Heart right ventricle (tissue), 16 donors: ENCODE measurements at places on chromosomes 5 and 9. TPM values are rescaled to one million over a fixed set of nuclear protein-coding genes. Genes with fewer than 3 reads are reported as not detected.

The CARTPT gene
- total RNA-seq, result not detected

The FBXL7 gene
- 23.7 TPM for total RNA-seq

The LECT2 gene
- not detected for total RNA-seq

The TOPORS gene
- total RNA-seq, result 8.9 TPM

The SYK gene
- total RNA-seq, result 4.1 TPM

The PCDH1 gene
- total RNA-seq, result 18.0 TPM

GRCh38 chr5:66344544-66344943 lies 200.4 kb downstream of the SREK1 start:
- DNase-seq, result no peak

DNA sequence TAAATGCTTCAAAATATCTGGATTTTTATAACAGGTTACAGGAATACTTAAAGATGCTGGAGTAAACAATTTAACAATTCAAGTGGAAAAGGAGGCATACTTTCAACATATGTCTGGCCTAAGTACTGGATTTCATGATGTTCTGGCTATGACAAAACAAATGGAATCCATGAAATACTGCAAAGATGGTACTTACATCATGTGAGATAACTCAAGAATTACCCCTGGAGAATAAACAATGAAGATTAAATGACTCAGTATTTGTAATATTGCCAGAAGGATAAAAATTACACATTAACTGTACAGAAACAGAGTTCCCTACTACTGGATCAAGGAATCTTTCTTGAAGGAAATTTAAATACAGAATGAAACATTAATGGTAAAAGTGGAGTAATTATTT lies 35.6 kb downstream of the SLC30A5 start:
- no peak for DNase-seq

DNA sequence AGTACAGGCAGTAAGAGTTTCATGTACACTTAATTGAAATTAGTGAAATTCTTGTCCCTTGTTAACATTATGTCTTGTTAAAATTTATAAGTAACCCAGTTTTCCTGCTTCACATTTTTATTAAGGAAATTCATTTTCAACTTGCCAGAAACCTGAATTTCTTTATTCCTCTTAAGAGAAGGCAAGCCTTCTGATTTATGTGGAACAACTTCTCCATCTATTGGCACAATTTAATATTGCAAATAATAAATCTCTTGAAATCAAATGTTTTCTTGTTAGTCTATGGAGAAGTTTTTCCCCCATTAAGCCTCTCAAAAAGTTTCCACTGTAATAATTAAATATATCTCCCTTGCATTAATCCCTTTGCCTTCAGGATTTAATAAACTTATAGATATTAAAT lies 33.8 kb upstream of the ACO1 start:
- no peak for DNase-seq

- DNase-seq, result no peak
These were observed 5.6 kb upstream of the APC start for GRCh38 chr5:112732131-112732530.

DNA sequence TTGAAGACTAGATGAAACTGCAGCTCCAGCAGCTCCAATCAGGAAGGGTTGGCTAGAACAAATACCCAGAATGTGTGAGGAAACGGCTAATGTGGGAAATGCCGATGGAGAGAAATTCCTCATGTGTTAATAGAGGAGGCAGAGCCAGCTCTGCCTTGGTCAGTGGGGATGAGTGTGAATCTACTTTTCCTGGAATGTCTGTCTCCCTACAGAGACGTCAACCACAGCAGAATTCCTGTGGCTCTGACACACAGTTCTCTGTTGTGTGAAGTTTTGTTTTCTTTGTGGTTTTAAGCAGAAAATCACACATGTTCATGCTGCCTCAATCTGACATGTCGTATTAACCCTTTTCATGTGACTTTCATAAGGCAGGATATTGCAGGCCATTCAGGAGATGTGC lies 476.6 kb upstream of the WWC1 start:
- DNase-seq, result no peak

DNA sequence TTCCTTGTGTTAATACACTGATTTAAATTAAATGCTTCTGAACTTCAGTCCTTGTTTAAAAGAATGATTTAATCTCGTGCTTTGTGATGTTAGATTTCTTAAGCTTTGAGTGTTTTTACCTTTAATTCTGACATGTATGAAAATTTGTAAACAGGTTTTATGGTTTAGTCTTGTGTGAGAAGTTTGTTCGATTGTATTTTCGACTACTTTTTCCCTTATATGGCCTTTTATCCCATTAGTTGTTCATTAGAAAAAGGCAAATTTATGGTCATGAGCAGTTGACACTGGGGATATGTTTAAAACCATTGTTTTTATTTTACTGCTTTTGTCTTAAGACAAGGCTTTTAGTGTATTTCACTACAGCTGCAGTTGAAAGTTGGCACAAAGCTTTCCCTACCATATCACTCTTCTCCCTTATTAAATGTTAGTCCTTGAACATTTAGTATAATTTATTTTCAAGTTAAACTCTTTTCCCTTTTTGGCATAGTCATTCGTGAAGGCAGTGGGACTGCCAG lies 3.3 kb downstream of the UBE2R2 start:
- no peak for DNase-seq

DNA sequence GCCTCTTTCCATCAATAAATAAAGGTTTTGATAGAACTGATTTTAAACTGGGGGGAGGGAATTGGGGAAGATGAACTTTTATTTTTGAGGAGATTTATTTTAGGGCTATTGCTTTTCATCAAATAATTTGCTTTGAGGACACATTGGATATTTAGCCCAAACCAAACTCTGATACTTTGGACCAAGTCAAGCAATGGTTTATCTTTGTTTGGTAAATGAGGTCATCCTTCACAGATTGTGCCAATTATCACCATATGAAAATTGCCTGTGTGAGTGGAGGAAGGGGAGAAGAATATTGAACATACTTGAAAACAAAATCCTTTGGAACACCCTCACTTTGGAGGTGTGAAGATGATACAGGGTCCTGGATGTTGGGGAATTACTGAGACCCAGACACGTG lies 176.9 kb upstream of the CD180 start:
- DNase-seq, result no peak

DNA sequence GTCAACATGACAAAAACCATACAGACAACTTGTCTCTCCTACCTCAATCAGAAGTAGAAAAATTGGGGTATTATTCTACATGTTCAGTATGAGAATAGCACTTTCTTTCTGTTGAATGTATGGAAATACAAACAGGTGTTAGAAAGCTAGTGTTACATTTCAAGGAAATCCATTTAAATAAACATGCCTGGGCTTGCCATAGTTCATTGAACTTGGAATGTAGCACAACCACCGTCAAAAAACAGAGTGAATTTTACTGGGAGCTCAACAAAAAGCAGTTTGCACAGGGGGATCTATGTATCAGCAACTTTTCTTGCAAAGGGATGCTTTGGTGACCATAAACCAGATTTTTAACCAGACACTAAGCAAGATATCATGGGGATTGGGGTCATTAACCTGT lies 307.9 kb upstream of the SMARCA2 start:
- DNase-seq, result no peak

DNA sequence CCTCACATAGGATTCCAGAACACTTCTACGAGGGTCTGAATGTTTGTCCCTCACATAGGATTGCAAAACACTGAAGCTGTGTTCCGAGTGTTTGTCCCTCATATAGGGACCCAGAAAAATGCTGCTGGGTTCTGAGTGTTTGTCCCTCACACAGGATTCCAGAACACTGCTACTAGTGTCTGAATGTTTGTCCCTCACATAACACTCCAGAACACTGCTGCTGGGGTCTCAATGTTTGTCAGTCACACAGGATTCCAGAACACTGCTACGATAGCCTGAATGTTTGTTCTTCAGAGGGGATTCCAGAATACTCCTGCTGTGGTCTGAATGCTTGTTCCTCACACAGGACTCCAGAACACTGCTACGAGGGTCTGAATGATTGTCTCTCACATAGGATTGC lies 218.7 kb downstream of the FOXD4L6 start:
- no peak for DNase-seq

DNA sequence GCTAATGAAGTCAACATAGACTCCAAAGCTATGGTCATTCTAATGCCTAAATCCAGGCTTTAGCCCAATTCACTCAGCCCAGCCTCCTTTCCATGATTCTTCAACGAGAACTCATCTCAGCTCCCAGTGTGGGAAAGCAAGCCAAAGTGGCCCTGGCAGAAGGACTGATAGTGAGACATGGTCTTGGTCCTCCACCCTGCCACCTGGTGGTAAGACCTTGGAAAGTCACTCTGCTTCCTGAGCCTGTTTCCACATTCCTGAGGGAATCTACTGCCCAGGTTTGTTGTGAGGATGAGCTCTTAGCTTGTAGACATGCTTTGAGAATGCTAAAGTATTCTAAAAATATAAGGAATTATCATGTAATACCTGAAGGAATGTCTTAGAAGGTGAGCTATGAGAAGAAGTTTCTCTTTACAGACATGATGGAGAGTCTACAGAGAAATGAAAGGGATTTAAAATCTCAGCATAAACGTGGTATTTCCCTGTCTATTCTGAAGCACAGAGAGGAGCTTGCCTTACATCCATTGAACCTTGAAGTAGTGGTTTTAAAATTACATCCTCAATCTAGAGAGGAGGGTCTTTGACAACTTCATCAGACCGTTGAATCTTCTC lies 173.5 kb downstream of the TRIM32 start:
- peak; percentile 33 for DNase-seq

DNA sequence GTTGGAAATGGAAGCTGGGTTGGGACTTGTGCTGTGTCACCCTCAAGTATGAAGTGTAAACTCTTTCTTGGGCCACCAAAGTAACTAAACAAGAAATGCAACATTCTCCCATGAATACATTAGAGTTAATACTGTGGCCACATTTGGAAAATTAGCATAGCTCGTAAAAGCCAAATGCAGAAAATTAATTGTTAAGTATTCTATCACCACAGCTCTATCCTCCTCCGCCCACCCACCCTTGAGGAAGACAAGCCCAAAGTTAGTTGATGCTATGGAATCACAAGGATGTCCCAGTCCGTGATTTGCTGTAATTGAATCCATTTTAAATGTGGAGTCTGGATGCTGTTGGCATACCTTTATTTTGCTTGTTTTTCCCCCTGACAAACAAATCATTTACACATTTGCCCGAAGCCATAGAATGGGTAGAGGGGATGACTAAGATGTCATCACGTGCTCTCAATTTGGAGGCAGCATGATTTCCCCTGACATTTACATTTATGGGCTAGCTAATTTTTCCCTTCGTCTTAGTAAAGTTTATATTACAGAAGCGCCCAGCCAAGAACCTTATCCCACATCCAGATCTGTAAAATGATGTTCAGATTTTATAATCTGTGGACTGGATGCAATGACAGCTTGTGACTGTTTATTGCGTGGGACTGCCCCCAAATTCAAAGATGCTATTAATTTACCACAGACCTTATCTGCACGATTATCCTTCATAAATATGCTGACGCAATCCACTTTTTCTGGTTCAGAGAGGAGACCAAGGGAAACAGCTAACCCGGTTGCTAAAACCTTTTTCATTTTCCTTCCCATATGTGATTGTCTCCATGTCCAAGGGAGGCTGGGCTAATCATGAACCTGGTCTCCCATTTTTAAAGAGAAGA lies 3.7 kb downstream of the MSX2 start:
- no peak for DNase-seq

DNA sequence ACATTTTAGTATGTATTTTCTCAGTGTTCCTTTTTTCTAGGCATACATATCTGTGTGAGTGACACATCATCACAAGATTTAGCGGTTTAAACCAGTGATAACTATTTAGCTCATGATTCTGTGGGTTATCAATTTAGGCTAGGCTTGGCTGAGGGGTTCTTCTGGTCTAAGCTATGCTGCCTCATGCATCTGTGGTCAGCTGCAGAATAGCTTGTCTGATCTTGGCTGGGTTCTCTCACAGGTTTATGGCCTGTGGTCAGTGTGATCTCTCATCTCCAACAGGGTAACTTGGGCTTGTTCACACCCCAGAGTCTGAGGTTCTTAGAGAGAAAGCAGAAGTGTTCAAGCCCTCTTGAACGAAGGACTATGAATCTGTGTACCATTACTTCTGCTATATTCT lies 363.3 kb downstream of the KDM4C start:
- DNase-seq, result no peak

DNA sequence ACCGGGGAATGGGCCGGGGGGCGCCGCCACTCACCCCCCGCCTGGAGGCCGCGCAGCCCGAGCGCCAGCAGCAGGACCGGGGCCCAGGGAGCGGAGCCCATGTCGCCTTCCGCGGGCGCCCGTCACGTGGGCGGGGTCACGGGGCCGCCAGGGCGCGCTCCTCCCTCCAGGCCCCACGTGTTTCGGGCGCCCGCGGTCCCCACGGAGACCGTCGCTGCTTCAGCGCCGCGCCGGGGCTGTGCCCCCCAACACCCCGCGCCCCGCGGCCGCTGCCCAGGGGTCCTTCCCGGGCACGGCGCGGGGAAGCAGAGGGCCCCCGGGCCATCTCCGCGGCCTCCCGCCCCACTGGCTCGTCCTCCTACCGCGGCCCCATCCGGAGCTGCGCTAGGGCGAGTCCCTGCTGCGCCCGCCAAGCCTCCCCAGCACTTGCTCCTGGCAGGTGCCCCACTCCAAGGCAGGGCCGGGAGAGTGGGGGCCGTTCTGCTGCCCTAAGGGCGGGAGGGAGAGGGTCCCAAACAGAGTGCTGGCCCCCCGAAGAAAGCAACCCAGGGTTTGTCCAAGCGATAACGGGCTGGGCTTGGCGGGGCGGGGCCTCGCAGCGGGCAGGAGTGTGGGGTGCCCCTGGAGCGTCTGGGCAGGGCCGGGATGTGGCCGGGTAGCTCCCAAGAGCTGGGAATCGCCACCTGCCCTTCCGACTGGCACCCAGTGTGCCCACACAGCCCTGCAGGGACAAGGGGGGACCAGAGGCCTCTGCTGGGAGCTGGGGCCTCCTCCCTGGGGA lies at the start of gene DPP7:
Gene DPP7, minus strand, starts transcription at position 121 of the 781 bp plus-strand sequence. Its CDS starts 20 bp downstream, at position 101.
- DNase-seq, result peak; percentile 80

DNA sequence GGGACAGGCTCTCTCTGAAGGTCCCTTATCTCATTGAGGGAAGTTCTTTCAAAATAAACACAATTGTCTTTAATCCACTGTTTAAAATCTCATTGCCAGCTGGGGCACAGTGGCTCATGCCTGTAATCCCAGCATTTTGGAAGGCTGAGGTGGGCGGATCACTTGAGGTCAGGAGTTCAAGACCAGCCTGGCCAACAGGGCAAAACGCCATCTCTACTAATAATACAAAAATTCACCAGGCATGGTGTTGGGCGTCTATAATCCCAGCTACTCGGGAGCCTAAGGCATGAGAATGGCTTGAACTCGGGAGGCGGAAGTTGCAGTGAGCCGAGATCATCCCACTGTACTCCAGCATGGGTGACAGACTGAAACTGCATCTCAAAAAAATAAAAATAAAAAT lies 8.3 kb upstream of the NDFIP1 start:
- DNase-seq, result no peak

- peak; percentile 26 for DNase-seq
These were observed 226.3 kb downstream of the SMARCA2 start for GRCh38 chr9:2241461-2241835.

- DNase-seq, result no peak
These were observed 164.3 kb downstream of the MTRR start for GRCh38 chr5:8033261-8033660.

- no peak for DNase-seq
These were observed 781 bp downstream of the FOXD1 start for GRCh38 chr5:73447530-73448462.

GRCh38 chr9:123959787-123960186 lies 29.9 kb upstream of the DENND1A start:
- DNase-seq, result no peak

GRCh38 chr9:83649515-83649914 lies 26.6 kb downstream of the IDNK start:
- no peak for DNase-seq

- peak; percentile 86 for DNase-seq
These were observed 16.6 kb upstream of the EGFL7 start for GRCh38 chr9:136645903-136646754.
